ENCODE measurements at places on chromosomes 16 and 17.

DNA sequence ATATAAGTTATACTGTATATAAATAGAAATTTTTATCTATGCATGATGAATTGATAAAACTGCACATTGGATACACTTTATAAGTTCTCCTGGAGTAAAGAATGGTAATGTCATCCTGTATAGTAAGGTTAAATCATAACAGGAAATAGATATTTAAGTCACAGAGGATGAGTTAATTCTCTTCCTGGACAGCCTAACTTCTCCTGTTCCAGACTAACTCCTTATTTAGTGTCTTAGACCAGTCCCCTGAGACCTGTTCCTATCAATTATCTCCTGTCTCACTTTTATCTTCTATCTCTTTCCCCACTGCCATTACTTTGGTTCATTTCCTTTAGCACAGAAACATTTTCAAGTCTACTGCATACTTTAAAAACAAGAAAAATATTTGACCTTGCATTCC is 46.5 kb downstream of the SSH2 start:
- H3K4me3 ChIP-seq = no peak overlapping the region
- no peaks in the 10 kb centered on the region for H3K36me3 ChIP-seq
- DNase-seq = no peak
- H3K4me1 ChIP-seq = peaks cover 6% of the 10 kb centered on the region

DNA sequence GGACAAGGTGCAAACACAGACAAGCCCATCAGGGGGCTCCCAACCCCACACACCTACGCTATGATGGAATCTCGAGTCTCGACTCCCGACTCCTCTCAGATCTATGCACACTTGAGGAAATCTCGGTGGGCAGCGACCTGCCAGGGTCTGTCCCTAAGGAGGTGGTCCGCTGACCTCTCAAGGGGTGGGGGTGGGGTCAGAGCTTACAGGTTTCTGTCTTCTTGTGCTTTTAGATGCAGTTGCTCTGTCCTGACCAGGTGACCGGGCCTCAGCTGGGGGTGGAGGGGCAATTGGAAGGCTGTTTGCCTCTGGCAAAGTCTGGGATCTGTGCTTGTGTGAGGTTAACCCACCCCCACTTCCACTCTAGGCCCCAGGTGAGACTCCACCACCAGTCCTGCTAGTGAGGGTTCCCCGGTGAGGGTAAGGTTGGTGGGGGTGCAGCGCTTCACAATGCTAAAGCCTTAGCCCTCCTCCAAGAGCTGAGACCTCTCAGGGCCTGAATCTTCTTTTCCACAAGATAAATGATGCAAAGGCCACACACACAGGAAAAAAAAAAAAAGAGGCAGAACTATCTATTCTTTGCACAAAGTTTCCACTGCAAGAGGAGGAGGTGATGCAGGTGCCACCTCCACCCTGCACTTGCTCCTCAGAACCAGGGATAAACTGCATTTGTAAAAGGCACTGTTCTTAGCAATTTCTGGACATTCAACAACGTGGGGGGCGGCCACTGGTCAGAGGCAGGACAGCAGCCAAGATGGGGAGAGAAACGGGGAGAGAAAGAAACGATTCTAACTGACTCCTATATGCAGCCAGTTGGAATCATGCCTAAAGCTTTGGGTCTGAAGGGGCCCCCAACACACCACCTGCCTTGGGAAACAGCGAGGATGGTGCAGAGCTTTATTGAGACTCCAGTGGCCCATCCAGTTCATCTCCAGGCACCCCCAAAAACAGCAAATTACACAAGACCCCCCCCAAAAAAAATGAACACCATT is 4.1 kb downstream of the CISD3 start:
- H3K4me1 ChIP-seq = peaks cover 39% of the 10 kb centered on the region
- DNase-seq = no peak
- no peaks in the 10 kb centered on the region for H3K27me3 ChIP-seq
- H3K27ac ChIP-seq = peak overlapping the region; percentile 88

GRCh38 chr16:57807252-57807967 is 5.1 kb upstream of the KIFC3 start:
- H3K4me1 ChIP-seq = peaks cover 23% of the 10 kb centered on the region
- no peaks in the 10 kb centered on the region for H3K36me3 ChIP-seq
- peaks cover 39% of the 10 kb centered on the region for H3K27me3 ChIP-seq
- H3K4me3 ChIP-seq = no peak overlapping the region
- no peak for DNase-seq

DNA sequence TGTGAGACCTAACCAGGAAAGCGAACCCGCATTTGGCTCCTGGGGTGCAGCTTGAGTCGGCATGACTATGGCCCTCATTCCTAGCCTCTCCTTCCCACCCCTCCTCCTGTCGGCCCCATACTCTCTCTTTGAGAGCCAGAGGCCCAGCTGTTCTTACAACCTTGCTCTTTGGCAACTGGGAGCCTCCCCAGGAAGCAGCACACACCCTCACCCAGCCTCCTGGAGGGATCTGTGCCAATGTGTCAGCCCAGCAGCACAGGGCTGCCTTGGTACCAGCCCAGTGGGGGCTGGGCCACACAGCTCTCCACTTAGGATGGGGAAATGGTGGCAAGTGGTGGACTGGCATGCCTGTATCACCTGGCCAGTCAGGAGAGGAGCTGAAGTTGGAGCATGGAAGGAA is 70.3 kb upstream of the LGALS9 start:
- DNase-seq = no peak
- H3K27ac ChIP-seq = no peak overlapping the region
- H3K36me3 ChIP-seq = peaks cover 43% of the 10 kb centered on the region
- H3K4me1 ChIP-seq = peaks cover 25% of the 10 kb centered on the region
- no peaks in the 10 kb centered on the region for H3K27me3 ChIP-seq

- H3K27ac ChIP-seq = peak overlapping the region; percentile 94
- no peaks in the 10 kb centered on the region for H3K27me3 ChIP-seq
- peak overlapping the region; percentile 51 for H3K4me3 ChIP-seq
- H3K36me3 ChIP-seq = peaks cover 20% of the 10 kb centered on the region
- peak; percentile 82 for DNase-seq
These were observed 468.7 kb upstream of the C16orf82 start for GRCh38 chr16:26598061-26598460.

GRCh38 chr17:59413014-59413766 is 81.7 kb downstream of the YPEL2 start:
- no peak for DNase-seq
- H3K36me3 ChIP-seq = peaks cover 3% of the 10 kb centered on the region
- H3K4me3 ChIP-seq = no peak overlapping the region
- no peaks in the 10 kb centered on the region for H3K27me3 ChIP-seq
- H3K4me1 ChIP-seq = peaks cover 20% of the 10 kb centered on the region
- H3K27ac ChIP-seq = no peak overlapping the region

DNA sequence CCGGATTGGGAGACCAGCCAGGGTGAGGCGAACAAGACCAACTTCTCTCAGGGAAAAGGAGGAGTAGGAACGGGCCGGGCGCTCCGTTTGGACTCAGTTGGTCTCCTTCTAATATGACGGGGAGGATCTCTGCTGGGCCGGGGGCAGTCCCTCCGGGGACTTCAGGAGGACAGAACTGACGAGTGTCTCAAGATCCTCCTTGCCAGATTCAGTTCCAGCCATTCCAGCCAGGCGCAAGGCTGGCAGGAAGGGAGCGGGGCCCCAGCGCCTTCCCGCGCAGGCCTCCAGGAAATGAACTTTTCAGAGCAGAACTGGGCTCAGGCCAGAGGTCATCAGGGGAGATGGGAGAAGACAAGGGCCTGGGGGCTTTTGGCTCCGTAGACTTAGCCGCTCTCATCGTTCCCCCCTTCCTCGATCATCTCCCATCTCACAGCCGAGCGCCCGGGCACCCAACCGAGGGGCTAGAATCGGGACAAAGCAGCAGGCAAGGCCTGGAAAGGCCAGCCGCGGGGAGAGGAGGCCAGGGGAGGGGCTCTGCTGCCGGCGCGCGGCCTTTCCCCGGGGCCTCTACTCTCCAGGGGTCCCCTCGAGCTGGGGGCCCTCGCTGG is 1.6 kb downstream of the ZNF423 start:
- no peak for DNase-seq
- H3K4me1 ChIP-seq = peaks cover 3% of the 10 kb centered on the region
- H3K27ac ChIP-seq = no peak overlapping the region
- H3K36me3 ChIP-seq = no peaks in the 10 kb centered on the region
- peaks cover 38% of the 10 kb centered on the region for H3K27me3 ChIP-seq
- H3K4me3 ChIP-seq = peak overlapping the region; percentile 70

DNA sequence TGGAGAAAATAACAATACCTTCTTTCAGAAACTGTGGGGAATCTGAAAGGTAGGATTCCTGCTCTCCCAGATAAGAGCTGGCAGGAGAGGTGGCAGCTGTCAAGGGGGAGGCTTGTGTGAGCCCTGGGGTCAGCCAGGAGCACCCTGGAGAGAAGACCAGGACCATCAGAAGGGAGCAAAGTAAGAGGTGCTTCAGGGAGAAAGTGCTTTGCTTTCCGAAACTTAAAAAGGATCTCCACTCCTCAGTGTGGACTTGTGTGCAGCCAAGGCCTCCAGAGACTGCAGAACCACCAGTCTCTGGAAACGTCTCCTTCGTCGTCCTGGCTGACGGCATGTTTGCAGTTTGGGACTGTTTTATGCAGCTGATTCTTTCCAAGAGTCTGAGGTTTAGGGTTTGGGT is 13.7 kb upstream of the SOX9 start:
- no peak overlapping the region for H3K27ac ChIP-seq
- no peaks in the 10 kb centered on the region for H3K27me3 ChIP-seq
- H3K4me3 ChIP-seq = no peak overlapping the region
- no peaks in the 10 kb centered on the region for H3K4me1 ChIP-seq
- no peaks in the 10 kb centered on the region for H3K36me3 ChIP-seq

All from activated T-helper 2 cell treated with anti-CD3 and anti-CD28 coated beads, Interferon-gamma antibody, Interleukin-2, Interleukin-4, amounts not matched to agents 10 μg/mL and 5 μg/mL and 100 μg/mL, durations not matched to agents 14 hours and 24 hours and 36 hours (primary cell).